ENCODE measurements at places on chromosomes 6 and 20. TPM values are rescaled to one million over a fixed set of nuclear protein-coding genes. Genes with fewer than 3 reads are reported as not detected.

The NR2E1 gene
- not detected for total RNA-seq

The COL10A1 gene
- total RNA-seq, result not detected

The RUNX2 gene
- 22.2 TPM for total RNA-seq

The RAET1L gene
- total RNA-seq, result not detected

The POPDC3 gene
- not detected for total RNA-seq

The RSPH4A gene
- 0.08 TPM for total RNA-seq

The MAN1A1 gene
- total RNA-seq, result 39.9 TPM

The STMND1 gene
- total RNA-seq, result not detected

The CITED2 gene
- total RNA-seq, result 66.4 TPM

The RPP21 gene
- total RNA-seq, result 42.3 TPM

The DEFB132 gene
- not detected for total RNA-seq

The SEMG1 gene
- not detected for total RNA-seq

The SLC2A4RG gene
- total RNA-seq, result 31.0 TPM

The CRISP3 gene
- total RNA-seq, result not detected

The TMEM181 gene
- 14.8 TPM for total RNA-seq

The SLC12A5 gene
- not detected for total RNA-seq

The SLC22A2 gene
- not detected for total RNA-seq

The FAM184A gene
- total RNA-seq, result 2.8 TPM

The PTCRA gene
- not detected for total RNA-seq

The TAP2 gene
- 178 TPM for total RNA-seq

The ACTL10 gene
- total RNA-seq, result 4.2 TPM

The METTL24 gene
- total RNA-seq, result not detected

The TMEM244 gene
- total RNA-seq, result not detected

The ADGRF1 gene
- not detected for total RNA-seq

The IL17A gene
- 0.78 TPM for total RNA-seq

The ZNF318 gene
- 10.6 TPM for total RNA-seq

The BTBD3 gene
- total RNA-seq, result 1.4 TPM

The CD93 gene
- total RNA-seq, result 0.36 TPM

The IPCEF1 gene
- 13.0 TPM for total RNA-seq

The OR2B6 gene
- total RNA-seq, result not detected

The DNMT3B gene
- 1.3 TPM for total RNA-seq

The SIRPB1 gene
- total RNA-seq, result 1.4 TPM

The LY6G6D gene
- total RNA-seq, result not detected

The DUSP15 gene
- not detected for total RNA-seq

The FOXF2 gene
- total RNA-seq, result not detected

The GLP1R gene
- not detected for total RNA-seq

The TP53INP2 gene
- total RNA-seq, result 3.2 TPM

The ENPP3 gene
- 0.84 TPM for total RNA-seq

The BFSP1 gene
- 0.38 TPM for total RNA-seq

The TUBB gene
- 1,549 TPM for total RNA-seq

The NRSN1 gene
- not detected for total RNA-seq

The PPIL4 gene
- 30.8 TPM for total RNA-seq

The OTOR gene
- not detected for total RNA-seq

The TRIM40 gene
- not detected for total RNA-seq

The GRM1 gene
- total RNA-seq, result not detected

The SUMO4 gene
- total RNA-seq, result 3.0 TPM

The B3GAT2 gene
- total RNA-seq, result not detected

The PHACTR3 gene
- not detected for total RNA-seq

The NKX2-2 gene
- not detected for total RNA-seq

The PDE10A gene
- total RNA-seq, result not detected

The BPIFB1 gene
- not detected for total RNA-seq

The TBC1D22B gene
- 13.3 TPM for total RNA-seq

The LPA gene
- total RNA-seq, result not detected

The PPDPF gene
- total RNA-seq, result 166 TPM

The CAPN11 gene
- not detected for total RNA-seq

The CALHM4 gene
- total RNA-seq, result not detected

The ADGB gene
- total RNA-seq, result 0.52 TPM
